CD4-positive, alpha-beta T cell treated with Interleukin-15 for 1 hour (primary cell): ENCODE measurements at places on chromosomes 4 and X.

GRCh38 chr4:78910612-78911011 lies 28.6 kb downstream of the PAQR3 start:
- DNase-seq = no peak

DNA sequence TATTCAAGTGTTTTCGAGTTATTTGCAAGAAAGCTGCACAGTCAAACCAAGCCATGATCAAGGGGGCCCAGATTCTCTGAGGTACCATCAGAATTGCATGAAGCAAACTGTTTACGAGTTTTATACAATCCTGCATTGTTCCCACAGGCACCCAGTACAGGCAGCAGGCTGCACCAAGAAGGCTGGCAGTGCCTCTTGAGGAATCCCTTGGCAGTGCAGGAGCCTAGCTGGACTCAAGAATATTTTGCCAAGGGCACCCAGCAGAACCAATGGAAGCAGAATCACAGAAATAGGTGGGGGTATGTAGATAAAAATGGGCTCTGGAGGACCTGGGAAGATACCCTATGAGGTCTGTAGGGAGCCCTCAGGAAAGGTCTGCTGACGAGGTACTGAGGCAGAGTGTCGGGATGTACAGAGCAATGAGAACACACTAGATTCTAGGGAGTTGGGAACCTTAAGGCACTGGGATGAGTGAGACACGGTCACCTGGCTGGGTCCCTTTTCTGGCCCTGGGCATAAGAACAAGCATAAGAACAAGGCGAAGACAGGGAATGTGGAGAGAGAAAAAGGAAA lies 2.5 kb upstream of the PLP1 start:
- no peak for DNase-seq

DNA sequence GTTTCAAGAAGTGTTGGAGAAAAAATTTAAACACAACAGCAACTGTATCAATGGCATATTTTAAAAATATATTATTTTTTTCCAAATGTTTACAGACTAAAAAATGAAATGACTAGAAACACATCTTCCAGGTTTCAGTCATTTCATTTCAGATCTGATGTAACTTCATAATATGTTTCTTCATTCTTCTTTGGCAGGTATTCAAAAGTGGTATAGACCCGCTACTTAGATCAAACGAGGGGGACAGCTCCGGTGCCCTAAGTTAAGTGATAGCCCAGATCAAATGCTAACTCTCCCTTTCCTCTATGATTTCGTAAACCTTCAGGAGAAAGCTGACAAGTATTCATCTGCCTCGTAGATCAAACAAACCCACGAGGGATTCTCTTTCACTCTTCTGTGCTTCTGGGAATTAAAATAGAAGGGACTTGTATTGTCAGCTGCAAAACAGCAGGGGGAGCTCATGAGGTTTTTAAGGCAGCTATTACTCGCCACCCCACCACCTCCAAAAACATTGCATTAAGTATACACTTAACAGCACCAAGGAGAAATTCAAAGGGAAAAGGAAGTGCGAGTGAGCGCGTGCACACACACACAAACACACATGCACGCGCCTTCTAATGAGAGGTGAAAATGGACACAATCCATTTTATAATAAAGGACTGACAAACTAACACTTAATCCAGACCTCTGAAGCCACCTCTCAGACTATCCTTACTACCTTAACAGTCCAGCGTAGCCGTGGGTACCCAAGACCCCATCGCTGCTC lies 21.4 kb downstream of the HELT start:
- peak; percentile 20 for DNase-seq

- no peak for DNase-seq
These were observed 1.8 kb downstream of the RASGEF1B start for GRCh38 chr4:81469781-81470455.

DNA sequence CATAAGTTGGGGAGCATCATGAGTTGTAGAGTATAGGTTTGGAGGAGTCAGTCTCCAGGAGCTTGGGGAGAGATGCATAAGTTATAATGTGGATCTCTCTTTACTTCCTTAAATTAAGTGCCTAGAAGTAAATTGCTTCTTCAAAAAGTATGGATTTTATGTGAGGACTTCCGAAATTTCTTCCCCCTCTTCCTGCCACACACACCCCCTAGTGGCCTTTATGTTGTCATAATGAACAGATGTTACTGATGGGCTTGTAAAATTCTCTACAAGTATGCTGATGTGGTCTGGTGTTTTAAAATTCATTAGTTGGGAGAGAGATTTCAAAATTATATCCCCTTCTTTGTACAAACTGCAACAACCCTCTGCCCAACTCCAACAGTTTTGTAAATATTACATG lies 2.3 kb upstream of the METTL14 start:
- no peak for DNase-seq

- DNase-seq = no peak
These were observed 9.5 kb downstream of the SLAIN2 start for GRCh38 chr4:48350871-48351270.

DNA sequence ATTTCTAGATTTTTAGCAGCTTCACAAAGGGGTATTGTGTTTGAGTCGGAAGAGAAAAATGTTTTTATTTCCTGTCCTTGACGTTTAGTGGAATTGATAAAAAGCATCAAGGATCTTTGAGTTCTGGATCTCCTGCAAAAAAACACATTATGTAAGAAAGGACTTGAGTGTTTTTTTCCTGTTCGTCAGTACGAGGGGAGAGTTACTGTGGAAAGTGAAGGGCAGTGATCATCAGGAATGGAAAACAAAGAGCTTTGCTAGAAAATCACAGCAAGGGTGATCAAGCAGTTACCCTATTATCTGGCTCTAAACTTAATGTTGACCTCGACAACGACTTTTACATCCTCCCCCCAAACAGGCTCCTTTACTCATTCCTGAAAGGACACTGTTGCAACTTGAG lies 7.3 kb downstream of the LIMCH1 start:
- DNase-seq = no peak

- no peak for DNase-seq
These were observed 81.0 kb upstream of the ESX1 start for GRCh38 chrX:104335756-104336155.

DNA sequence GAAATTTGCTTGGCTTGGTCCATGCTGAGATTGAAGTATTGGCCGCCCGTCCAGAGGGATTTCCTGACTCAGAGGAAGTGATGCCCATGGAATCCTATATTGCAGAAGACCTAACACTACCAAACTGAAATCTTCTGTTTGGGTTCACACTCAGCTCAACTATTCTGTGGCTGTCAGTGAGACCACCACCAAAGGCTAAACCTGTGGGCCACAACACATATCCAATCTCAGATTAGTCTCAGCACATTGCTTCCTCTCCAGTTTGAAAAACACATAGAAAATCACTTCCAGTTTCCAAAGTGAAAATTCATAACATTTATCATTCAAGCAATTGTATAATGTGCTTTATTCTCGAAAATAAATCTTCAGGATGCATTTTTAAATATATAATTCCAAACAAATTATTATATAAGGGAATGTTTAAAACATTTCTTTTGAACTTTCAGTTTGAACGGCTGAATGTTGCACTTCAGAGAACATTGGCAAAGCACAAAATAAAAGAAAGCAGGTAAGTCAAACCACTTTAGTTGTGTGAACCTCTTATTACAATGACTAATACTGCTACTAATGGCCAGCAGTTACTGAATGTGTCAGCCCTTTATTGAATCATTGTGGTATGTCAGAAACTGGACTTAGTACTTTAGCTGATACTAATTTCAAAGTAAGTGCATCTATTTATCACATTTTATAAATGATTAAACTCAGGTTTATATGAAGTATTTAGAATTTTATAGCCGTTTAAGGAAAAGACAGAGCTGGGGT lies 37.0 kb downstream of the GUCY1A1 start:
- no peak for DNase-seq

- DNase-seq = no peak
These were observed 164.2 kb downstream of the STIM2 start for GRCh38 chr4:27024805-27025204.
